ENCODE measurements at places on chromosomes 5 and 9.

GRCh38 chr9:125180876-125181275, 8.7 kb downstream of the PPP6C start:
- no peak for DNase-seq

- DNase-seq = no peak
These were observed 23.9 kb downstream of the ADAMTS2 start for GRCh38 chr5:179321206-179321987.

GRCh38 chr5:80213466-80213865, 42.4 kb downstream of the SERINC5 start:
- DNase-seq = no peak

GRCh38 chr5:158351485-158352125, 492.7 kb upstream of the CLINT1 start:
- no peak for DNase-seq
